ENCODE measurements at places on chromosomes 4 and X. TPM values are rescaled to one million over a fixed set of nuclear protein-coding genes. Genes with fewer than 3 reads are reported as not detected.

KLF8 gene
- 0.72 TPM for polyA plus RNA-seq

CORIN gene
- polyA plus RNA-seq: not detected

IGSF1 gene
- not detected for polyA plus RNA-seq

MGAT4D gene
- not detected for polyA plus RNA-seq

NEXMIF gene
- polyA plus RNA-seq: not detected

POU4F2 gene
- polyA plus RNA-seq: not detected

CXorf49 gene
- polyA plus RNA-seq: not detected

HDX gene
- 1.5 TPM for polyA plus RNA-seq

VEGFD gene
- polyA plus RNA-seq: not detected

CITED1 gene
- polyA plus RNA-seq: not detected

TCEANC gene
- 10.8 TPM for polyA plus RNA-seq

BEX2 gene
- polyA plus RNA-seq: 59.6 TPM

GLOD5 gene
- not detected for polyA plus RNA-seq

All from immature natural killer cell (primary cell).